ENCODE measurements at places on chromosomes 4 and X. TPM values are rescaled to one million over a fixed set of nuclear protein-coding genes. Genes with fewer than 3 reads are reported as not detected.

BMP2K gene
- 27.1 TPM for total RNA-seq

ARX gene
- total RNA-seq, result not detected

POU3F4 gene
- not detected for total RNA-seq

EVC2 gene
- total RNA-seq, result 15.9 TPM

FABP2 gene
- not detected for total RNA-seq

PARM1 gene
- total RNA-seq, result 0.09 TPM

ELF4 gene
- 6.1 TPM for total RNA-seq

TFE3 gene
- total RNA-seq, result 37.2 TPM

ZNF518B gene
- total RNA-seq, result 23.8 TPM

CPZ gene
- 12.2 TPM for total RNA-seq
